ENCODE measurements at places on chromosomes 7 and 10.
A peak's percentile ranks its signal among the peaks of the same experiment; 100 is the strongest.

GRCh38 chr7:132162556-132163144 lies 413.6 kb downstream of the PLXNA4 start:
- DNase-seq = no peak

DNA sequence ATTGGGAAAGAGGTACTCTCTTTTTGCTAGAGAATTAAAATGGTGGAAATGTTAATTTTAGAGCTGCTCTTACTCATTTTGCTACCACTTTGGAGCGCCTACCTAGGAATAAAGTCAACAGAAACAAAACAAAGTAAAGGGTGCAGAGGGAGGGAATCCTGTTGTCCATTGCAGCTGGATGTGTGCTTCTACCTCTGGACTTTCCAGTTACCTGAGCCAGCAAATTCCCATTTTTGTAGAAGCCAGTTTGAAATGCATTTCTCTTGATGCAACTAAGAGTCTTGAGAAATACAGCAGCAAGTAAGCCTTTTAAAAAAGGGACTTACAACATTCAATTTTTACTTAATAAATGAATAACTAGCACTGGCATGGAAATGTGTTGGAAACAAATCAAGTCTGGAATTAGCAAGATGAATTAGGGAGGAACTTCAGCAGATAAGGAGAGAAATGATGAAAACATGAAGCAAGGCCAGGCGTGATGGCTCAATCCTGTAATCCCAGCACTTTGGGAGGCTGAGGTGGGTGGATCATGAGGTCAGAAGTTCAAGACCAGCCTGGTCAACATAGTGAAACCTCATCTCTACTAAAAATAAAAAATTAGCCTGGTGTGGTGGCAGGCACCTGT lies 113.5 kb upstream of the CTTNBP2 start:
- DNase-seq = no peak

GRCh38 chr10:8102708-8103401 lies 48.4 kb downstream of the GATA3 start:
- no peak for DNase-seq

DNA sequence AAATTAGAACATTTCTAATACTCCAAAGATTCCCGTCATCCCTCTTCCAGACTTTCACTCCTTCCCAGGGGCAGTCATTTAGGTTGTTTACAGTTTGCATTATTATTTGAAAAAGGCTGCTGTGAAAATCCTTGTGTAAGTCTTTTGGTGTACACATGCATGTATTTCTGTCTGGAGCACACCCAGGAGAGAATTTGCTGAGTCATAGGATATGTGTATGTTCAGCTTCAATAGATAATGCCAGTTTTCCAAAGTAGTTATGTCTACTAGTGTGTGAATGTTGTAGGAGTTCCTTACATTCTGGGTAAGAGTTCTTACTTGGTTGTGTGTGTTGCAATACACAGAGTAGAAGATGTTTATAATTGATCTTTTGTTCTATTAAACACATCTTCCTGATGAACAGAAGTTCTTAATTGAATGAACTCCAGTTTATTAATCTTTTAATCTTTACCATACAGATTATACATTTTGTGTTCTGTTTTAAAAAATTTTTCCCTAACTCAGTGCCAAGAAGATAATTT lies 25.3 kb downstream of the CROT start:
- DNase-seq = peak; percentile 74

- DNase-seq = peak; percentile 56
Observed at GRCh38 chr7:2572101-2572842, 13.5 kb downstream of the IQCE start.

DNA sequence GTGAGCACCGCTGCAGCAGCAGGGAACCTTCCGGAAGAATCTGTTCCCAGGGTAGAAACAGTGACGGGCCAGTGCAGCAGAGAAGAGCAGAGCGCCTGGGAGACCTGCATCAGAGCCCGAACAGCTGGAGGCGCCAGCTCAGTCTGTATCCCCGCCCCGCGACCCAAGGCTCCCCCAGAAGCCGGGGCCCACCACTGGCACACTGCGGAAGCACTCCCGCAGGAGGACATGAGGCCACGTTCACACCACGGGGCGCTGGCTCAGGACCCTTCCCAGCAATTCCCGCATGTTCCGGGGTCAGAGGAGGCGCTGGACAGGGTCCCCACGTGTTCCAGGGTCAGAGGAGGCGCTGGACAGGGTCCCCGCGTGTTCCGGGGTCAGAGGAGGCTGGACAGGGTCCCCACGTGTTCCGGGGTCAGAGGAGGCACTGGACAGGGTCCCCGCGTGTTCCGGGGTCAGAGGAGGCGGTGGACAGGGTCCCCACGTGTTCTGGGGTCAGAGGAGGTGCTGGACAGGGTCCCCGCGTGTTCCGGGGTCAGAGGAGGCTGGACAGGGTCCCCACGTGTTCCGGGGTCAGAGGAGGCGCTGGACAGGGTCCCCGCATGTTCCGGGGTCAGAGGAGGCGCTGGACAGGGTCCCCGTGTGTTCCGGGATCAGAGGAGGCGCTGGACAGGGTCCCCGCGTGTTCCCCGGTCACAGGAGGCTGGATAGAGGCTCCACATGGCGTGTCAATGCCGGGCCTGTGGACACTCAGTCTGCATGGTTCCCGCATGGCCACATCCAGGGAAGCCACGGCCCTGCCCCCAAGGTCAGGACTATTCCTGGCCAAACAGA lies 117.6 kb downstream of the MAD1L1 start:
- DNase-seq = no peak

Measured in cardiac fibroblast (primary cell).